CD4-positive, alpha-beta T cell treated with Interleukin-4 for 4 hours (primary cell): ENCODE measurements at places on chromosomes 13 and 19.

DNA sequence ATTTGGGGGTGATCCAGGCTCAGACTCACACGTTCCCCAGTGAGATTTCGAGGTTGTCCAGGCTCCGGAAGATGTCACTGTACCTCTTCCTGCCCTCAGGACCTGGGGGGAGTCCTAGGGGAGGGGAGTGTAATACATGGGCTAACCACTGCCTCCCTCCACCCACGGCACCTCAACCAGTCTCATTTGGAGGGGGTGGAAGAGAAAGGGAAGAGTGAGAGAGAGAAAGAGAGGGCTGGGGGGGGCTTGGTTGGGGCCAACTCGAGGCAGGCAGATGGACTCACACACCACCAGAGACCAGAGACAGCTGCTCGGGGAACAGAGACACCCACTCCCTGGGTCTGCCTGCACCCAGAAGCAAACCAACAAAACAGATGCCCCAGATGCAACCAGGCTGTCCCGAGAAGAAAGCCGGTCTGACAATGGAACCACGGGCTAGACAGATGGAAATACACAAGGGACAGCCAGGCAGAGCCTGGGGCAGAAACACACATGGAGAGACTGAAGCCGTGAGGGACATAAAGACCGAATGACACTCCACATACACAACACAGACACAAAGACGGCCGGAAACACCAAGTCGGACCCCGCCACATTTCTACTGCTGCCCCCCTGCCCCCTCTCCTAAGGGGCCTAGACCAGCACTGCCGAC lies 825 bp downstream of the GMIP start:
- DNase-seq: peak; percentile 48

DNA sequence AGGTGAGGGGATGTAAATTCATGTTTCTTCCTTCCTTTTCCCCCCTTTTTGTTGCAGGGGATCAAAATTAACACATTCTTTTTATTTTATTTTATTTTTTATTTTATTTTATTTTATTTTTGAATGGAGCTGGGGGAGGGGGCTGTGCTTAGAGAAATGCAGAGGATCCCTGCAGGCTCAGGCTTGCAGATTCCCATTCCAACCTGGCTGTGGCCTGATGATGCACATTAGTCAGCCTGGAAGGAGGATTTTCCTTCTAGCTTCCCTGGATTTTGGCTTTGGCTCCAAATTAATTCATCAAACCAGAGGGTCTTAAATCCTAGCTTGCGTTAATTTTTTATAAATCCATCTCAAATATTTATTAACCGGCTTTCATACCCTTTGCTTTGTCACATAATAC lies 67.0 kb downstream of the FREM2 start:
- no peak for DNase-seq

GRCh38 chr13:112073245-112074138 lies 6.5 kb downstream of the SOX1 start:
- no peak for DNase-seq

DNA sequence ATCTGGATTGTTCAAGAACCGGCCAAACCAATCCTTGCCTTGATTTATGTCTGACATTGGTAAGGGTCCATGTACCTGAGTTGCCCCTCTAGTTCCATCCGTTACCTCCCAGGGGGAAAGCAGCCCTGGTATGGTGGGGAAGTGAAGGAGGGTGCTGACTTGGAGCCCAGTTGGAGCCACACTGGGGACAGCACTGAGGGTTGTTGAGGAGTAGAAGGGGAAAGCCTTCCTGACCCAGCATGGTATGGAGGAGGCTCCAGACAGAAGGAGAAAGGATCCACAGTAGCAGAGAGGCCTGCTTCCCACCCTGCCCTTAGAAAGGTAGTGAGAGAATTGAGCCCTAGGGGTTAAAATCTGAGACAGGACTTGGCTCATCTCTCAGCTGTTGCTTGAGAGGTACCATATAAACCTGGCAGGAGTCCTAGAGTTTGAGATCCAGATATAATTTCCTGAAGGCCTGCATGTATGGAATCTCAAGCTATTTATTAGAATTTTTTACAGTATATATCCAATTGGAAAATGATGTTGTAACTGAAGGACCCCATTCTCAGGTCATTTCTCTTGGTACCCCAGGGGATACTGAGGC lies 16.7 kb upstream of the FCGBP start:
- DNase-seq: no peak

GRCh38 chr19:5104871-5105351 lies 136.0 kb downstream of the KDM4B start:
- DNase-seq: no peak

DNA sequence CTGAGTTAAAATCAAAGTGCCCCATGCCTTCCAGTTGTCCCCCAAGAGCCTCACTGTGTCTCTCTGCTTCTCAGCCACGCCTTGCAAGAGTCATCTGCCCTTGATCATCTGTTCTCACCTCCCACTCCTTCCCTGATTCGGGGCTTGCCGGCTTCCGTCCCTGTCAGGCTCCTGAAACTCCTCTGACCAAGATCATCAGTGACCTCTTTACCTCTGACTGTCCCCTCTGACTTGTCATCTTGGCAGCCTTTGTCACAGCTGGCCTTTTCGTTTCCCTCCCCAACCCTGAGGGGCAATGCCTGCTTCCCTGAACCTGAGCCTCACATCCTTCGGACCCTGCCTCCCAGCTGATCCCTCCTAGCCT lies 66.3 kb downstream of the MAP4K1 start:
- peak; percentile 31 for DNase-seq

GRCh38 chr13:71589032-71589431 lies 278.0 kb downstream of the DACH1 start:
- DNase-seq: no peak

DNA sequence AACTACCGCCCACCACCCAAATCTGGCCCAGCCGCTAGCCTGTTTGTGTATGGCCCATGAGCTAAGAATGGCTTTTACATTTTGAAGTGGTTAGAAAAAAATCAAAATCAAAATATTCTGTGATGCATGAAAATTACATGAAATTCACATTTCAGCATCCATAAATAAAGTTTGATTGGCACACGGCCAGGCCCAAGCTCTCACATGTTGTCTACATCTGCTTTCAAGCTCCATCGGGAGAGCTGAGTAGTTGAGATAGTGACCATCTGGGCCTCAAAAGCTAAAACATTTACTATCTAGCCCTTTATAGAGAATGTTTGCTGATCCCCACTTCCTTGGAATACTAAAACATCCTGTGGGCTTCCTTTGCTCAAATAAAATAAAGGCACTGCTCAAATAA lies 14.5 kb downstream of the RFX2 start:
- no peak for DNase-seq

DNA sequence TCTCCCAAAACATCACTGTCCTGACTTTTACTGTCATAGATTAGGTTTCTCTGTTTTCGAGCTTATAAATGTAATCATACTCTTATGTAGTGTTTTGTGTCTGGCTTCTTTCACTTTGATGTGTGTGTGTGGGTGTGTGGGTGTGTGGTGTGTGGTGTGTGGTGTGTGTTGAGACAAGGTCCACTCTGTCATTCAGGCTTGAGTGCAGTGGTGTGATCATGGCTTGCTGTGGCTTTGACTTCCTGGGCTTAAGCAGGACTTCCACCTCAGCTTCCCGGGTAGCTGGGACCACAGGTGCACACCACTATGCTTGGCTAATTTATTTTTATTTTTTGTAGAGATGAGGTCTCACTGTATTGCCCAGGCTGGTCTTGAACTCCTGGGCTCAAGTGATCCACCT lies 59.6 kb downstream of the PDS5B start:
- peak; percentile 22 for DNase-seq

DNA sequence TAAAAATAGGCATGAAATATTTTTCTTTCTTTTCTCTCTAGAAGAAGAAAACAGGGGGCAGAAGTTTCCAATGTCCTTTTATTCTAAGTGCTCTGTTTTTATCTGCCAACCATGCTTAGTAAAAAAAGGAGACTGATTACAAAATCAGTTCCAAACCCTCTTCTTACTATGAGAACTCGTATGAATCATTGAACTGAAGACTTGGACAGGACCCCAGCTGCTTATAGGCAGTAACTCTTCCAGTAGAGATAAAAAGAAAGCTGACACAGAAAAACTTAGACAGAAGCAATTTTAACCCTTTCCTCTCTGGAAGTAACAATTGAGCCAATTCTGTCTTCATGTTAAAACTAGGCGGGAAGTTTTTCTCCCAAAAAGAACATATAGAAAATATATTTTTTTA lies 24.5 kb upstream of the FREM2 start:
- DNase-seq: no peak

DNA sequence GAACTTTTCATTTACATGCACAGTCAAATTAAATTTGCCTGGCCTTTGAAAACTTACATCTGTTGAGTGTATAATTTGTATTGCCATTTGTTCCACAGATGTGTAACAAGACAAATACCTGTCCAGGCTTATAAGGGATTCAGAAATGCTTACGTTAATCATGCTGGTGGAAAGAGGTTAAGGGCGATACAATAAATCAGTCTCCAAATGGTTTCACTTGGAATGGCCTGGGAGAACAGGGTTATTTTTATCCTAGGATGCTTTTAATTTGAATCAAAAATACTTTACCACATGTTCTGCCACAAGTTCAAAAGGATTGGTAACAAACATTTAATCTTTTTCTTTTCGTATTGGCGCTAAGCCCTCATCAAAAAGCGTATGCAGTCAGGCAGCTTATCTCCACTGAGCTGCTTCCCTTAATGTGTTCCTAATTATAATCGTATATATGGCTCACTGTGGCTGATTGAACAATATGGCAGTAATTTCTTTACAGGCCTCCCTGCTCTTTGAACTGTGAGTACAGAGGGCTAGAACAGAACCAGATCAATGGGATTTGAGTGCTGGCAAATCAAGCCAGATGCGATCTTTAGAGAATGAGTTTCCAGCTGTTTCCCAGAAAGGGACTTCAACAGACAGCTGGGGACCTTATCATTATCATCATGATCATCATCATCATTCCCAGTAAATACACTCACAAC lies 425.7 kb downstream of the SPRY2 start:
- DNase-seq: no peak

GRCh38 chr13:69857183-69857821 lies 250.3 kb upstream of the ATXN8OS start:
- DNase-seq: peak; percentile 2
